ENCODE measurements at places on chromosomes 12 and 14.

- DNase-seq, result no peak
Observed at GRCh38 chr14:90111895-90112534, 50.2 kb downstream of the KCNK13 start.

DNA sequence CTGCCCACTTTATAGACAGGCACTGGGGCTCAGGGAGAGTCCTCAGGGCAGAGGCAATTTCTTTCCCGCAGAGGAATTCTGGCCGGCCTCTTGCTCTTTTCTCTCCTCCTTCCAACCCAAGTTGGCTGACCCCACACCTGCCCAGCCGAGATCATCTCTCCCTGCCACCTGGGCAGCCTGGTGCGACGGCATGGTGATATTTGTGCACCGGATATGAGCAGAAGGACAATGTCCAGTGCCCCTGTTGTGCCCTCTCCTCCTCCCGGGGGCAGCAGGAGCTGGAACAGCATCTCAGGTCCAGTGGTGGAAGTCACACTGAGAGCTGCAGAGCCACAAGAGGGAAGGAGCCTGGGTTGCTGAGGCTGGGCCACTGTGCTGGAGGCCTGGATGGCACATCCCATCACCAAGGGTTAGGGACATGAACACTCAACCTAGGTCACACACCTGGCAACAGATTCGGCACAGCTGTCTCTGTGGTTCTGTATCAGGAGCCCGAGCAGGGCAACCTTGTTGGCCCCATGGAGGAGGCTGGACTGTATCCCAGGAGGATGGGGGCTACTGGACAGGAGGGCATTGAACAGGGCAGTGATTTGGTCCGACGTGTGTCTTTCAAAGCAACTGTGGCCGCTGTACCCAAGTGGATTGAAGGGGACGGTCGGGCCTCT, 57.7 kb upstream of the DIO3 start:
- no peak for DNase-seq

- no peak for DNase-seq
Observed at GRCh38 chr12:56001487-56002100, 4.5 kb downstream of the SUOX start.

GRCh38 chr12:52006726-52007157, at the start of gene TAMALIN:
TSS of gene TAMALIN (plus strand) at chr12:52006946. CDS start at chr12:52007020, 74 bp downstream.
- peak; percentile 68 for DNase-seq

DNA sequence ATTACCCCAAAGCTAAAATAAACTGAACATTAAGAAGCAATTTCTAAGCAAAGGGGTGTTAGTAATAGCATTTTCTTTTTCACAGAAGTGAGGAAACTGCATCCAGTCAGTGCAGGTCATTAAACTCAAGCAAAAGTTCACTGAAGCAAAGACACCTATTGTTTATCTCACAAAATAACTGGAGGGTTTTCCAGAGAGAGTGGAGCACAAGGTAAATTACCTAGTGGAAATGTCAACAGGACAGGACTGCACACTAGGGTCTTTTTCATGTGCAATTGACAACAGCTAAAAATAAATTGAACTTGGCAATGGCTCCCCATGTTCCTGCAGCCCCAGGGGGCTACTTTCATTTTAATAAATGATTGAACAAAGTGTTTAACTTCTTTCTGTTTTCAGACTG, 742.0 kb downstream of the GALC start:
- no peak for DNase-seq

- no peak for DNase-seq
Observed at GRCh38 chr12:57261428-57261865, 10.5 kb upstream of the STAC3 start.

DNA sequence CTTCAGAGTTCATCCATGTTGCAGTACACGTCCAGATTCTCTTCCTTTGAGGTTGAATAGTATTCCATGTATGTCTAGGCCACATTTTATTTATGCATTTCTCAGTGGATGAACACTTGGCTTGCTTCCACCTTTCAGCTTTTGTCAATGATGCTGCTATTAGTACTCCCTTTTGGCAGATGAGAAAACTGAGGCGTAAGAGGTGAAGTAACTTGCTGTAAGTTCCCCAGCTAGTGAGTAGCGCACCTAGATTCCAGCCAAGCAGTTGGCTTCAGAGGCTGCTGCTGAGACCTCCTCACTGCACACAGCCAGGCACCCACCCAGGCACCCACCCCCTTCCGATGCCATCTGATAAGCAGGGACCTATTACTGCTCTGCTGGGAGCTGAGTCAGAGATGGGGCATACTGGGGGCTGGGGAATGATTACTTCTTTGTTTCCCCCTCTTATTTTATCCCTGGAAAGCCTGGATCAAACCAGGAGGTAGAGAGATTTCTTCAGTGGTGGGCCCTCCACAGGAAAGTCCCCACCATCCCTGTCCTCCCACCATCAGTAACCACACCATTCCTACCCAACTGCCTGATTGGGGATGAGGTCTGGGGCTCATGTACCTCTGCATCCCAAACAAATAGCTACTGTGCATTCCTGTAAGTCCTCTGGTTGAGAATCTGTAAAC, 234.6 kb downstream of the PCNX1 start:
- no peak for DNase-seq

DNA sequence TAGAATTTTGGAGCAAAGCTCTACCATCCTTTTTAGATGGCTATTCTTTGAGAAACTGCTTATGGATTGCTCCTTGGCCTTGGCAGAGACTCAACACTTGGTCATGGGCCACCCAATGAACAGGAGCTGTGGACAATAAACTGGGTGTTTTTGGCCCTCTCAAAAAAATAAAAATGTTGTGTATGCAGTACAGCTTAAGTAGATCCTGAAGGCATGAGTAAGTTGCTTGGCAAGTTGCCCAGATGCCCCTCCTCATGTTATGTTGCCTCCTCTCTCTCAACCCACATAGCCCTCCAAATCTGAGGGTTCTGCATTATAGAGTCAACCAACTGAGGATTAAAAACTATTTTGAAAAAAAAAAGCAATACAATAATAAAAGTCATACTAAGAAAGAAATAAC, 124.9 kb downstream of the ATP23 start:
- DNase-seq, result no peak

DNA sequence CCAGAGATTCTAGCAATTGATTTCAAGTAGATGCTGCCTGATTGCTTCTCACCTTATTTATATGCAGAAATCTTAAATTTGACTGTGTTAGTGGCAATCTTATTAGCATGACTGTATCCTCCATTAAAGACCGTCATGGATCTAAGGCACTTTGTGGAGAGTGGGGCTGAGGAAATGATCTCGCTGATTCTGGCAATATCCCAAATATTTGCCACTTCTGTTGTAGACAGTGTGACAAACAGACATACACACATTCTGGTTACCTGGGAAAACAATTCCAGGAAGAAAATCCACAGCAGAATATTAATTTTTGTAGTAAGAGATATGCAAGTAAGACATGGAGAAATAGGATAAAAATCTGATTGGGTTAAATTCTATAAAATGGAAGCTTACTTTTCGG, 269.0 kb upstream of the G2E3 start:
- no peak for DNase-seq

- no peak for DNase-seq
Observed at GRCh38 chr12:121741743-121742142, 29.2 kb downstream of the TMEM120B start.

GRCh38 chr12:8675591-8676036, 13.0 kb upstream of the MFAP5 start:
- DNase-seq, result no peak

GRCh38 chr14:90517076-90517841, 120.4 kb downstream of the CALM1 start:
- no peak for DNase-seq
